Activated naive CD4-positive, alpha-beta T cell treated with anti-CD3 and anti-CD28 coated beads for 36 hours (primary cell): ENCODE measurements at places on chromosomes 7 and 10. TPM values are rescaled to one million over a fixed set of nuclear protein-coding genes. Genes with fewer than 3 reads are reported as not detected.

MEOX2 gene
- not detected for total RNA-seq

SLC39A12 gene
- total RNA-seq = not detected

NAT16 gene
- not detected for total RNA-seq

DNA sequence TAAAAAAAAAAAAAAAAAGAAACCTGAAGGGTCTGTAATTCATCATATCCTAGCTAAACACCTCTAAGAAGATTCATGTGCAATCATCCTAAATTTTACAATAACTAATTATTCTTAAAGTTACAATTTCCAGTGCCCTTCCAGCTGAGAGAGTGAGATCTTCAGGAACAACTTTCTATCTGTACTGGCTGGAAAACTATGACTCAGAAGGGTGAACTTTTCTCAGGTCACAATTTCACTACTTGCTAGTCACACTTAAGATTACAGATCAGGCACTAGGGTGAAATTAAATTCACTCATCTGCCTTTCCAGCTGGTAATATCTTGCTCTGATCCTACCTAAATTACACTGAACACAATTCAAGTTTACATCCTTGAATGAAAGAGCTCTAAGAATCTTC is 158.8 kb downstream of the ANK3 start:
- no peak for DNase-seq

DNA sequence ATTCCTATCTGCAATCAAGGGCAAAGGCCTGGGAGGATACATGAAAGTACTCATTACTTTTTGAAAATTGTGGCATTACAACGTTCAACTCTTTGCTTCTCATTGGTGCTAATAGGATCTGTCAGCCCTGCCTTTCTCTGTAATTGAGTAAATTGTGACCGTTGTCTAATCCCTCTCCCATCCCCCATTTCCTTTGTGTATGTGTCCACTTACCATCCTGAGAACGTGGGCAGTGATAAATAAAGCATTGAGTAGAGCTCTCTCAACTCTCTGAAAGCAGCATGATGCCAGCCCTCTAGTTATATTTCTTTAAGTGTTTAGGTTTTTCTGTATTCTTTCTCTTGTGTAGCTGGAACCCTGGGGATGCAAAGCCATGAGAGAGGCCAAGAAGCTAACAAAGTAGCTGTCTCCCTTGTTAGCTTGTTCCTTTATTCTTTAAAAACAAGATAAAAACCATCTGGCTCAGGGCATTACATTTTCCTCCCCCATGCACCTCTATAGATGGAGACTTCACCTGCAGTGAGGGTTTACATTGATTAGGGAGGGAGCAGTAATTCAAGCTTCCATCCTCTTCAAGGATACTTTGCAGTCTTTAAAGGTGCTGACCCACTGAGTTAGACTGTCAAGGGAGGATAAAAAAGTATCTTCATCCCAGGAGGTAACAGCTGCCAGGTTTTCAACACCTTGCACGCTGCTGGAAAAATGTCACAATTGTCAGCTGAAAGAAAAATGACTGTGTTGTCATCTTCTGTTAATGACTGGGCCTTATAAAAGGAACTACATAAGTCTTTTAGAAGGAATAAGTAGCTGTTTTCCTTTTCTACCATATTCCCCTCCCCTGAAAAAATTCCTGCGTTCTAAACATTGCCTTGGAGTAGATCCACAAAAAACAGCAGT is 112.3 kb downstream of the BTRC start:
- DNase-seq = no peak

GRCh38 chr7:44372560-44373417 is 47.4 kb upstream of the CAMK2B start:
- DNase-seq = no peak

- no peak for DNase-seq
Measured at GRCh38 chr10:130500261-130501000, 364.2 kb downstream of the GLRX3 start.

- DNase-seq = peak; percentile 19
Measured at GRCh38 chr10:89426230-89426868, 12.0 kb downstream of the IFIT5 start.

DNA sequence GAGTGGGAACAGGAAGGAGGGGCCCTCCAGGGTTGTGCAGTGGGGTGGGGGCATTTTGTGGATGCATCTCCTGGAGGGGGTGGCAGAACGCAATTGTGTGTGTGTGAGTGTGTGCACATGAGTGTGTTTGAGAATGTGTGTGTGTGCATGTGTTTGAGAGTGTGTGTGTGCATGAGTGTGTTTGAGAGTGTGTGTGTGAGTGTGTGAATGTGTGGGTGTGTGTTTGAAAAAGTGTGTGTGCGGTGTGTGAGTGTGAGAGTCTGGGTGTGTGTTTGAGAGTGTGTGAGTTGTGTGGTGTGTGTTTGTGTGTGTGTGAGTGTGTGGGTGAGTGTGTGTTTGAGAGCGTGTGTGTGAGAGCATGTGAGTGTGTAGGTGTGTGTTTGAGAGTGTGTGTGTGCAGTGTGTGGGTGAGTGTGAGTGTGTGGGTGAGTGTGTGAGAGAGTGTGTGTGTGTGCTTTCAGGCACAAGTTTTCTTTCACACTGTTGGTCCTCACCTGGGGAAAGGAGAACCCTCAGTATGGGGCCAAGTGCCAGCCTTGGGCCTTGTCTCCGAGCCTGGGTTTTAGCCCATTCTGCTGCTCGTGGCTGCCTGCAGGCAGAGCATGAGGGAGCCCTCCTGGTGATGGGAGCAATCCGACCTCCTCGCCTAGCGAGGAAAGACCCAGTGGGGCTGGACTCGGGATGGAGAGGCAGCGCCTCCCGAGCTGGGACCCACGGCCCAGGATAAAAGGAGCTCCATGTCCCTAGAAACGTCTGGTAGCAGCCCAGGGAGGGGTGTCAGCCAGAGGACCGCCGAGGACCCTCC is 35.6 kb downstream of the CDH23 start:
- no peak for DNase-seq

- no peak for DNase-seq
Measured at GRCh38 chr7:96127746-96128145, 194.2 kb downstream of the SLC25A13 start.

GRCh38 chr7:35727571-35727970 is 32.6 kb upstream of the HERPUD2 start:
- peak; percentile 54 for DNase-seq

DNA sequence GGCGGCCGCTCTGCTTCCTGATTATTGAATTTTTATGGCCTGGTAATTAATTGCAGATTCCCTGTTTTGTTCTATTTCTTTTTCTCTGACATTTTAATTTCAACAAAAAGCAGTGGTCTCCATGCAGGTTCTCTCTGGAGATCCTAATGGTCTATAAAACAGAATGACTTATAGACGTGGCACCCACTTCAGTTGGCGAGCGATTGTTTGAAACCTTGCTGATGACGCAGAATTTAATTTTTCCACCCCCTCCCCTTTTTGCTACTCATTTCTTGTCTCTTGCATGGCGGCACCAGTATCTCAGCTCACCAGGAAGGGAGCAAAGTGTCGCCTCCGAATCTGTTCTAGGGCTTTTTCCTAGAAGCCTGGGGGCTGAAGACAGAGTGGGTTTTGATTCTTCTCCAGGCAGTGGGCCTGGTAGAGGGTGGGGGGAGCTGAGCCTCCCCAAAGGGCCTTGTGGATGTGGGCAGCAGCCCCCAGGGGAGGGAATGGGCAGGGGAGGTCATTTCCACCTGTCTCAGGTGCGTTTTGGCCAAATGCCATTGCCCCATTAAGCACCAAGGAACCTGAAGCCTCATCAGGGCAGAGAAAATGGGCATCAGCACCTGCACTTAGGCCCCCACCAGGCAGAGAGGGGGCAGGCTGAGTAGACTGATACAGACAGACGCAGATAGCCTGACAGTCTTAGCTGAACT is 3.5 kb upstream of the COMTD1 start:
- DNase-seq = no peak

DNA sequence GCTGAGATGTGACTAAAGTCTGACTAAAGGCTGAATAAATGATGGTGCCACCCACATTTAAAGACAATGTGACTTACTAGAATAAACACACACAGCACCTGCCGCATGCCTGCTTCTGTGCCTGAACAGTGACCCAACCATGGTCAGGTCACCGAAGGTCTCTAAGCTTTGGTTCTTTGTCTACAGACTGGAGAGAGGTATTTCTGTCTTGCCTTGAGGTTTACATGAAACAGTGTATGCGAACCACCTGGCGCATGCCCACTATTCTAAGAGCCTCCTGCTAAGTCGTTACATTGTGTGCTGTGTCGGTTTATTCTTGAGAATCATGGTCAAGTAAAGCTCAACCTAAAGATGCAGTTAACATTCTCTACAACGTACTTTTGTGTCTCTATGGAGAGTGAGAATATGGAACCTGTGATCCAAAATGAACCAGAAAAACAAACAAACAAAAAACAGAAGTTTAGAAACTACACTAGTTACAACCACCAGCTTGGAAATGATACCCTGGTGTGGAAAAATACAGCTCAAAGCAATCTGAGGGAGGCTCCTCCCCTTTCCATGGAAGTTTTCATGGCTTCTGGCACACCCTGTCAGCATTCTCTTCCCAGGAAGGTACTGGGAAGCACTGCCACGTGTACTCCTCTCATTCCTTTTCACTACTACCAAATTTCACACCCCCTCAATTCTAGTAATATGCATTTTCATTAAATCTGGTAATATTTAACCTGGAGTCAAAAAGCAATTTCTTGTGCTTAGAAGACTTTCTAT is 40.0 kb downstream of the VOPP1 start:
- peak; percentile 67 for DNase-seq

DNA sequence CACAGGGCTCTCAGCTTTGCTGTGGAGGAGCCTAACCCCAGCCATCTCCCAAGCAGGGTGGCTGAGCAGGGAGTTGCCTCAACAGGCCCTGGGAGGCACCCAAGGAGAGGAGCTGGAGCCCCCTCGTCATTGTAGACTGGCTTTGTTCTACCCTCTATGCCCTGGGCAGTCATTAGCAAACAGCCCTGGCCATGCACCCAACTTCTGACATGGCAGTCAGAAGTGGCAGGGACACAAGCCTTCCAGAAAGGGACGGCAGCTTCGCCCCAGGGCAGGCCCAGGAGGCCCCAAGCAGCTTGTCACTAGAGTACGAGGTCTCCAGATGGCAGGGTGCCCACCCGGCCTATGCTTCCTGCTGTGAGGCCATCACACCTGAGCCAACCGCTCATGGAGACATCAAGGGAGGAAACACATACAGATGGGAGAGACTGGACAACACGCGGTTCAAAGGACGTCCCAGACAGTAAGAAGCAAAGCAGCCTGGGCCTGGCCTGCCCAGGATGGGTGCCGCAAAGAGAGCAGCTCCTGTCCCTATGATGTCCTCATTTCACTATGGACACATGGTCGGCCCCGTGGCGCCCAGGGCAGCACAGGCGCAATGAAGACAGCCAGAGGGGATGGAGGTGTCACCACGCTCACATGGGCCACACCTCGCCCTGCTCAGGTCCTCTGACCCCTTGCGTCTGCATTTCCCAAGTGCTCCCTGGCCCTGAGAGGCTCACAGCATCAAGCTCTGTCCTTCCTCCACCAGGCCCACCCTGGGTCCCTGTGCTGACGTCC is 190.9 kb upstream of the CXCL12 start:
- DNase-seq = no peak

DNA sequence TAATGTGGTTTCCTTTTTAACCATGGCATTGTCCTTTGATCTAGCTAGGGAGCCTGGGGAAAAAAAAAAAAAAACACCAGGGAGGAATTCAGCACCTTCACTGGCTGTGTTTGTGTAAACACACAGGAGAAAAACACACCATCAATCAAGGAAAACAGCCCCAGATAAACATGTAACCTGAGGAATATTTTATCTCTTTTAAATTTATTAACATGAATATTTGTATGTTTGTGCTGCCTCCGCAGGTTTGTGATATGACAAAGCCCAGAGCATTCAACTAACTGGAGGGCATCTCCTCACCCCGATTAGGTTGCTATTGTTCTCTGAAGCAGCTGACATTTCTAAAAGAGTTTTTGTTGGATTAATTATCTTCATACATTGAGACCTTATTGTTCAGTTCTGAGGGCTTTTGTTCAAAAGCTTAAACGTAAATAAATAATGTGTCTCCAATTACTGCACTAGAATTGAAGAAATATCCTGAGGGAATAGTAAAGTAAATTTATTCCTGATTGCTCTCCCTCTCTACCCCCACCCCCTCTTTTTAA is 89.4 kb upstream of the SEMA3E start:
- DNase-seq = no peak

GRCh38 chr7:45967591-45968157 is 46.6 kb upstream of the IGFBP3 start:
- DNase-seq = no peak
